ENCODE measurements at places on chromosomes 6 and 20. TPM values are rescaled to one million over a fixed set of nuclear protein-coding genes. Genes with fewer than 3 reads are reported as not detected.
A peak's percentile ranks its signal among the peaks of the same experiment; 100 is the strongest.

GRCh38 chr6:29685718-29686326 is 4.9 kb upstream of the ZFP57 start:
- DNase-seq = no peak

- DNase-seq = no peak
Measured at GRCh38 chr6:4319981-4320683, 184.8 kb upstream of the ECI2 start.

DNA sequence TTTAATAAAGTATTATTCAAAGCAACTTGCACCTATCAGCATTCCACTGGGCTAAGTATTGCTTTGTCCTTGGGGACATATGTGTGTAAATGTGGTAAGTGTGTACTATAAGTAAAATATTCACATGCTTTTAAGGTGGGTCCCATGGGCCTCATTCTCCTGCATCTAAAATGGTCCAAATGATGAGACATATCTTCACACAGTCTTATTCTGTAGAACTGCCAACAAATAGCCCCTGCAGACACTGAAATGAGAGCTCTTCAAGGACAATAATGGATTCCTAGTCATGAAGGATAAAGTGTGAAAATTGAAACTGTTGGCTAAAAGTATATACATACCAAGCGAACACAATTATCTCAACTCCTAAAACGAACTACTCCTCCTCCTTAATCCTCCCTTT is 81.8 kb downstream of the SMLR1 start:
- DNase-seq = no peak

DNA sequence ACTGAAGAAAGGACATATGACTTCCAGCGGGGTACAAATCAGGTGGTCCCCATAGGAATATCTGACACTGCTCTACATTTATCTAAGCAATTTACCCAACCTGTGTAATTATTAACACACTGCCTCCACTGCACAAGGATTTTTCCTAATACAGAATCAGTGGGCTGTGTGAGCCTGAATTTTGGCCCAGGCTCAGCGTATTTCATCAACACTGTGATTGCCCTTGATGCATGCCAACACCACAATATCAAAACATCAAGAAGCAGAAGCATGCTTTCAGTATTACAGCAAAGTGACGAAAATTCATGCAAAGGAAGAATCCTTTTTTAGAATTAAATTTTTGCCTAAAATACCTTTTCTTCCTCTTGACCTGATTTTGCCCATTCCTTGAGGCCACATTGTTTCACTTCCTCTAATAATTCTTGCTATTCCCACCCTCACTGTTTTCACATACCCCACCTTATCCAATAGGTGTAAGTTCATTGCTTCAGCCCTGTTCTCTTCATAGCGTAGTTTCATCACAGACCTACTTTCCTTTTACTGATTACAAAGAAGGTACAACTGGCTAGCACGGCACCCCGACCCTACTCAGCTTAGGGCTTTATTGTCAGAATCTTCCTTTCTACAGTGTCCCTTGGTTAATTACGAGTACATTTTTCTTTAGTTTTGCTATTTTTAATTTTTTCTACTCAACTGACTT is 83.7 kb upstream of the PTCHD4 start:
- DNase-seq = no peak

- no peak for DNase-seq
Measured at GRCh38 chr6:109944448-109944847, 33.7 kb upstream of the GPR6 start.

DNA sequence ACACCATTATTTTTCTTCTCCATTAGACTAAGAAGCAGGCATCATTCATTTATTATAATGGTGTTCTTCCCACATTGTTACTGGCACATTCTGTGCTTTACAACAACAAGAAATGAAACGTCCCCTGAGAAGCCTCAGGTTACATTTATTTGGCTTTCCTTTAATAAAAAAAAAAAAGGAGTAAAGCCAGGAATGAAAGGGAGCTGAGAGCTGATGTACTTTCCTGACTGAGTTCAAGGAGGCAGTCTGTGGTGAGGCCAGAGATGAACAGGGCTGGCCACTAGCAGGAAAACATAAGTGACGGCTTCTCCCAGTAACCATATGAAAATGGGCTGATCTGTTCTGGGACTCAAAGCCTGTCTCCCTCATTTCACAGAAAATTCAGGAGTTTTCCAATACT is 742.1 kb downstream of the MAFB start:
- no peak for DNase-seq

GRCh38 chr20:46828471-46828870 is 66.2 kb upstream of the EYA2 start:
- no peak for DNase-seq

- no peak for DNase-seq
Measured at GRCh38 chr6:154343473-154344308, 12.9 kb downstream of the IPCEF1 start.

- no peak for DNase-seq
Measured at GRCh38 chr6:22801831-22802230, 232.5 kb downstream of the HDGFL1 start.

- no peak for DNase-seq
Measured at GRCh38 chr6:19410481-19410880, 426.7 kb upstream of the ID4 start.

DNA sequence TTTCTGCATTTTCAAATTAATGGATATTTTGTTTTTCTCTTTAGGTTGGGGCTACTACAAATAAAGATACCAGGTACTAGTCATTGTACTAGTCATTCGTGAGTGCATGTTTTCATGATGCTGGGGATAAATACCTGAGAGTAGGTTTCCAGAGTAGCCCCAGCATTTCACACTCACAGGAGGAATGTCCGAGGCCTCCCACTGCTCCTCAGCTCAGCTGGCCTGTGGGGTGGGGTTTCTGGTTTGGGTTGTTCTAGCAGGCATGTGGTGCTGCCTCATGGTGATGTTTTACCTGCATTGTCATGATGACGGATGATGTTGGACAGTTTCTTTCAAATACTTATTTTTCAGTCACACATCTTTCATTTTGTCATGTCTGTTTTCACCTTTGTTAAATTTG is 144.5 kb downstream of the SMOC2 start:
- DNase-seq = peak; percentile 12

DNA sequence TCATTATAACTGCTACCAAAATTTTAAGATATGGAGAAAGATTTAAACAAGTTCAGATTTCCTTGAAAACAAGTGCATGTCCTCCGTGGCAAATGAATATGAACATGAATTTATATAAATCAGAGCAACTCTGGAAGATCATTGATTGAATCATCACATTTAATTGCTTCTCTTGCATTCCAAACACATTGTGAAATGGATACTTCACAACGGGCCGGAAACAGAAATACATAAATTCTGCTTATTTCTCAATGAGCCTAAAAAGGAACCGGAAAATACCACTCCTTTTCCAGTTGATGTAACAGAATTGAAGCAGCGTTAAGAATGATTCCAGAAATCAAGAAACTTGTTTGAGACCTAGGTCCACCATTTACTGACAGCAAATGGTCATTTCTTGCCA is 134.6 kb upstream of the BTN3A2 start:
- no peak for DNase-seq

DNA sequence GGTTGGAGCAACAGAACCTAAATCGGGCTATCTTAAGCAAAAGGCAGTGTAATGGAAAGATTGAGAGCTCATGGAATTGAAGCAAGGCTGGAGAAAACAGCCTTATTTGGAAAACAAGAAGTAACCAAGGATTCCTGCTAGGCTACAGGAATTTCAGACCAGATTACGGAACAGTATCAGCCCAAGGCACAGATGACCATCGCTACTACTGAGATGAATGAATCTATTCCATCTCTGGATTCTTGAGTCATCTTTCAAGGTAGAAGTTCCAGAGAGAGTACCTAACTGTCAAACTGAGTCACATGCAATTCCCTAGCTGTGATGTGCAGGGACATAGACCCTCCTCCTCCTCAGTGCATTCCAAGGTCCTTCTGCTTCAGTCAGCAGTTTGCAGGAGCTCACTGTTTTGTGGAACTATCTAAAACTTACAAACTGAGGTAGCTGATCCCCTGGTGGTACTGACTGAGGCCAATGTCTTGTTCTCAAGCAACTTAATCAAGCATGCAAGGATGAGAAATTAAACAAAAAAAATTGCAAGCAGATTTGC is 62.0 kb upstream of the SMLR1 start:
- DNase-seq = no peak

DNA sequence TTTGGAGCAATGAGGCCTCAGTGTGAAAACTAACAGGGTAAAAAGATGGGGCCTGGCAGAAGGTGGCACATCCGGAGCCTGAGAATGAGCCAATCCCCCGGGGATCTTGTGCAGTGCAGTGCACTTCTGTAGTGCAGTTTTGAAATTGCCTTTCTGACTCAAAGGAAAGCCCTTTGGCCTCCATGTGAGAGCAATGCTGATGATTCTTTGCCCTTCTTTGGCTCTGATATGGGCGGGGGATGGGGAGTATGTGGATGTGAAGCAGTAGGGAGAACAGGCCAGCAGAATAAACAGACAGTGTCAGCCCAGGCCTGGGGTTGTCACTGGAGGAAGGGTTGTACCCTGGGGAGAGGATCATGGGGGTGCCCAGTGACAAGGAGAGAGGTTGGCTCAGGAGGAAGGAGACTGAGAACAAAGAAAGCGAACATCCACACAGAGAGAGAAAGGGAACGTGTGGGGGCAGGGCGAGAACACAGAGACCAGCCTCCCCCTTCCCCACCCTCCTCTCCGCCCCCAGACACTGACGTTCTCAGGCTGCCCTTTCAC is 351.2 kb downstream of the CDC5L start:
- DNase-seq = no peak

GRCh38 chr6:145147559-145147958 is 587.8 kb downstream of the EPM2A start:
- DNase-seq = no peak

DNA sequence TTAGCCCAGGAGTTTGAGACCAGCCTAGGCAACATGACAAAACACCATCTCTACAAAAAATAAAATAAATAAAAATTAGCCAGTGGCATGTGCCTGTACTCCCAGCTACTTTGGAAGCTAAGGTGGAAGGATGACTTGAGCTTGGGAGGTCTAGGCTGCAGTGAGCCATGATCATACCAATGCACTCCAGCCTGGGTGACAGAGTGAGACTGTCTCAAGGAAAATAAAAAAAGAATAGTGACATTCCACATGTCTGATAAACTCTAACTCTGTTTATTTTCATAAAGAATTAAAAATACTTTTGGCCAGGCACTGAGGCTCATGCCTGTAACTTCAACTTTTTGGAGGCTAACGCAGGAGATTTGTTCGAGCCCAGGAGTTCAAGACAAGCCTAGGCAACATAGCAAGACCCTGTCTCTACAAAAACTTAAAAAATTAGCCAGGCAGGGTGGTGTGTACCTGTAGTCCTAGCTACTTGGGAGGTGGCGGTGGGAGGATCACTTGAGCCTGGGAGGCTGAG is 115.1 kb downstream of the GJA1 start:
- no peak for DNase-seq

GRCh38 chr6:166194914-166195859 is 27.5 kb upstream of the TBXT start:
- no peak for DNase-seq

- DNase-seq = no peak
Measured at GRCh38 chr20:46388937-46389336, 17.5 kb downstream of the ELMO2 start.

DNA sequence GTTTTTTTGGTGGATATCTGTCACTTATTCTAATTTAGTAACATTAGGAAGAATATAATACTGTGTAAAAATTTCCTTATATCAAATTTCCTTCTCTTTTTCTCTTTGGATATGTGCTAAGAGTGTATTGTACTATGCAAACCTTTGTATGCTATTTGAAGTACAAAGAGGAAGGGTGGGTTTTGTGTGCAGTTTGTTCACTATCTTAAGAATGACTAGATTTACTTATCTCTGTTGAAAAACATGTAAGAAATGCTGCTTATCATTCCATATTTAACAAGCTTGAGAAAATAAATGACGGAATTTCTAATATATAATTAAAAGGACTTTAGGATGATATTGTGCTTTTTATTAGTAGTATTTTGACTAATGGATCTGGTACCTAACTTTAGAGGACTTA is 13.1 kb downstream of the CD2AP start:
- DNase-seq = no peak

- no peak for DNase-seq
Measured at GRCh38 chr6:33156964-33157363, 35.3 kb downstream of the COL11A2 start.

GRCh38 chr20:5279661-5280060 is 37.1 kb downstream of the PROKR2 start:
- no peak for DNase-seq

GRCh38 chr6:31687321-31687720 is 6.5 kb upstream of the LY6G5C start:
- DNase-seq = no peak

- DNase-seq = no peak
Measured at GRCh38 chr20:5133998-5134397, 7.2 kb downstream of the CDS2 start.

DNA sequence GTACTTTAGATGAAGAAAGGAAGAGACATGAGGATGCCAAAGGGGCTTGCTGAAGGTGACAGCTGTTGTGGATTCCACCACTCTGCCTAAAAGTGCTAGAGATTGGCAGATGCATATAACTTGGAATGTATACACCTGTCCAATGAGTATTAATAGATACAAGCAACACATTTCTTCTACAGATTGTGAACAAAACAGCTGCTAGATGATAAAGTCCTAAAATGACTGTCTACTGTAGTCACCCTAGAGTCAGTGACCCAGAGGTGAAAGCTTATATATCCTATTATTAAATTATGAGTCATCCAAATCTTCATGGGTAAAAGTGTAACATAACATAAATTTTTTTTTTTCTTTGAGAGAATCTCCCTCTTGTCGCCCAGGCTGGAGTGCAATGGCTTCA is 5.2 kb downstream of the RNF217 start:
- no peak for DNase-seq

- DNase-seq = no peak
Measured at GRCh38 chr20:56928007-56928406, 298.9 kb downstream of the TFAP2C start.

Gene C6orf132
- 2.6 TPM for total RNA-seq

Gene CUTA
- total RNA-seq = 107 TPM

Gene SLA2
- total RNA-seq = 0.49 TPM

Gene FOXF2
- total RNA-seq = 0.58 TPM

Gene HEBP2
- total RNA-seq = 39.9 TPM

Gene CARMIL1
- total RNA-seq = 20.8 TPM

Gene HLA-DMB
- 46.9 TPM for total RNA-seq

Gene SAPCD1
- 4.9 TPM for total RNA-seq

Gene SDCBP2
- total RNA-seq = 5.9 TPM

Gene KCNB1
- 4.9 TPM for total RNA-seq

Gene CYP21A2
- total RNA-seq = 6.1 TPM

Gene TSPO2
- 0.53 TPM for total RNA-seq

Gene HECA
- 36.2 TPM for total RNA-seq

Gene DLL1
- 15.4 TPM for total RNA-seq

Measured in sciatic nerve (tissue), 2 donors.